Gastroesophageal sphincter (tissue), 4 donors: ENCODE measurements at places on chromosomes 12 and 14.

- ATAC-seq: no peak
These were observed 127.5 kb downstream of the ACSS3 start for GRCh38 chr12:81205416-81205815.

DNA sequence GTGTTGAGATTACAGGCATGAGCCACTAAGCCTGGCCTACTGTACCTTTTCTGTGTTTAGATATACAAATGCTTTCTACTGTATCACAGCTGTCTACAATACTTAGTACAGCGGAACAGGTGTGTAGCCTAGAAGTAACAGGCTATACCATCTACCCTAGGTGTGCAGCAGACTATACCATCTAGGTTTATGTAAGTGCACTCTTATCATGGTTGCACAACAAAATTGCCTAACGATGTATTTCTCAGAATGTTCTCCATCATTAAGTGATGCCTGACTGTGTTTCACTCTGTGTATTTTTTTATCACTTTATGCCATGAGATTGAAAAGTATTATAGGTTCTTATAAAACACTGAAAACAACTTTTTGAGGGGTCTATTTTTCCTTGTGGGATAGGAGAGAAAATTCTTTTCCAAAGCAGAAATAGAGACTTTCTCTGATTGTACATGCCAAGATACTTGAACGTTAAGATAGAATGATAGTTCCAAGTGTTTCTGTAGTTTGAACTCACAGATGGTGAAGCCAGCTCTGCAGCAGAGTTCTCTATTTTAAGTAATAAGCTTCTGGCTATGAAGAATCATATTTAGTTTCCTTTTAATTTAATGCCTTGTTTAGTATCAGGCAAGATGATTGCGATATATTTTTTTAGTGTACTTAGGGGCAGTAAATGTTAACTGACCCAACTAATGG is 17.0 kb downstream of the TMPRSS12 start:
- ATAC-seq: no peak

GRCh38 chr14:52048641-52049204 is 20.1 kb downstream of the NID2 start:
- peak; percentile 15 for ATAC-seq

DNA sequence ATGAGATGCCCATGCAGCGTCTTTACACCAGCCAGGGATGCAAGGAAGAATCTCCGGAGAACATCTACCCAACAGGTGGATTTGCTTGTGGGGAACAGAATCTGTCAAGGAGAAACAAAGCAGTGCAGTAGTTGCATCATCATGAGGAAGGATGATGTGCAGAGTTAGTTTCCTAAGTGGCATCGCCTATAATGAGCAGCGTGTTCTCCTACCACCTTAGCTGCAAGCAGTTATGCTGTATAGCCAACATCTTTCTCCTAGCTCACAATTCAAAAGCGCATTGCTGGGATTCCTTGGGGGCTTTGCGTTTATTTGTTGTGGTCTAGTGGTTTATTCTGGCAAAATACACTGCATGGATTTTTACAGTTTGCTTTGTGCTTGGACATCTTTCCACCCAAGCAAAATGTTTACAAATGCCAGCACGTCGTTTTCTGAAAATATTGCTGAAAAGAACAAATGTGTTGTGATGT is 233.0 kb downstream of the RGS6 start:
- no peak for ATAC-seq

GRCh38 chr12:59252731-59253130 is 332.4 kb upstream of the LRIG3 start:
- no peak for ATAC-seq

DNA sequence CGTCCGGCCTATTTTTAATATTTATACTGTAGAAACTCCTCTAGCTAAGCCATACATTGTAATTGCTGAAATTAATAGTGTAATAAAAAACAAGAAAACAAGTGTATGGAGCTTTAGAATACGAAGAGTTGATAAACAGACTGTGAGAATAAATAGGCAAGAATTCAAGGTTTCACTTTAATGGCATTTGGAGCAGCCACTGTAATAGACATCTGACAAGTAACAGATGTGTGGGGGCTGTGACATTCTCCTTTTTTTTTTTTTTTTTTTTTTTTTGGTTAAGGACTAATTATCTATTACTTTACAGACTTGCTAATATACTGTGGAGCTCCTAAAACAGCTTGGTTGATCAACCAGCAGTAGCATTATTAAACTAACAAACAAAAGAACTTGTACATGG is 42.1 kb upstream of the CFAP54 start:
- ATAC-seq: no peak

- no peak for ATAC-seq
These were observed 12.5 kb downstream of the PLEKHG6 start for GRCh38 chr12:6322969-6323339.

DNA sequence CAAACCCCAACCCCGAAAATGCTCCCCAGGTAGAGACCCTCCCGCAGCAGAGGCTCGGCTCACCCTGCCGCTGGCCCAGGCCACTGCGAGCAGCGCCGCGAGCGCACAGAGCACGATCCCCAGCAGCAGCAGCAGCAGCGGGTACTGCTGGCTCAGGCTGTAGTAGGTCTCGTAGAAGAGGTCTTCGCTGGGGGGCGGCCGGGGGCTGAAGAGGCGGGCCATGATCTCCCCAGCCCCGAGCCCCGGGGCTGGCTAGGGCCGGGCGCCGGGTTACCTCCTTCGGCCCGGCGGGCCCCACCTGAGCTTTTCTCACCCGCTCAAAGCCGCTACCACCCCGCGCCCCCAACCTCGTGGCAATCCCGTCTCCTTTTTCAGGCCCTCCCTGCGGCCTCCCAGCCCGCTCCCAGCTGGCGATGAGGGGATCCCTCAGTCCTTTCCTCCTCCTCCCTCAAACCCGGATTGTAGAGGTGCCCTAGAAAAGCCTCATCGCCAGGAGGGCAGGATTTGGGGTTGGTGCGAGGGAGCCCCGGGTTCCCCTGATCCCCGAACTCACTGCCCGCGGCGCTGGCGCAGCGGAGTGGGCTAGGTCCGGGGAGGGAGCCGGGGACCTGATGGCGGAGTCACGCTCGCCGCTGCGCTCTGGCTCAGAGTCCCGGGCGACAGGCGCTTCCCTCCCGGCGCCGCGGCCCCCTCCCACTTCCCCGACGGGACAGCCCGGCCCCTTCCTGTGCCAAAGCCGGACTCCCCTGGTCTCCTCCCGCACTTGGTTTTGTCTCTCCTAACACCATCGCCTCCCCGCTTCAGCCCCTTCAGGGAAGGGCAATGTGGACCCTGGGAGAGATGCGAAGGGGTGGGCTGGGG is at the start of gene ADCY4:
Gene ADCY4, minus strand, starts transcription at position 641 of the 861 bp plus-strand sequence. Its CDS starts 419 bp downstream, at position 222.
- ATAC-seq: peak; percentile 17
